ENCODE measurements at places on chromosomes 5 and 9.
A peak's percentile ranks its signal among the peaks of the same experiment; 100 is the strongest.

- no peak for DNase-seq
Measured at GRCh38 chr9:126609191-126609590, 4.5 kb upstream of the LMX1B start.

- no peak for DNase-seq
Measured at GRCh38 chr5:51391175-51391574, 7.9 kb downstream of the ISL1 start.

GRCh38 chr5:57987552-57987951, 472.3 kb downstream of the PLK2 start:
- no peak for DNase-seq

GRCh38 chr9:116576386-116576785, 110.7 kb upstream of the TRIM32 start:
- no peak for DNase-seq

DNA sequence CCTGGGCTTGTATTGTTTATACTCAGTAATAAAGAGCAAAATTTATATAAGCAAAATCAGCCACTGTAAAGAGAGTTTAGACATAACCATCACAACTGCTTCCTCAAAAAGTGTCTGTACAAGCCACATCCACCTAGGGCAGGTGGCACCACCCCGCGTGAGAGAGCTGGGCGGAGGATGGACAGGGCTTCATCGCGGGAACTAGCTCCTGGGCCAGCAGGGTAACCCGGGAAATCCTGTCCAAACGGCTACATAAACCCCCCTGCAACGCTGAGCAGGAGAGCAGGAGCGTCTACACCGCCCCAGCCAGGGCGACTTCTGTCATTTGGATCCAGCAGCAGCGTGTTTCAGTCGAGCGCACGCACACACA, 1.3 kb downstream of the SLC6A3 start:
- DNase-seq = no peak

DNA sequence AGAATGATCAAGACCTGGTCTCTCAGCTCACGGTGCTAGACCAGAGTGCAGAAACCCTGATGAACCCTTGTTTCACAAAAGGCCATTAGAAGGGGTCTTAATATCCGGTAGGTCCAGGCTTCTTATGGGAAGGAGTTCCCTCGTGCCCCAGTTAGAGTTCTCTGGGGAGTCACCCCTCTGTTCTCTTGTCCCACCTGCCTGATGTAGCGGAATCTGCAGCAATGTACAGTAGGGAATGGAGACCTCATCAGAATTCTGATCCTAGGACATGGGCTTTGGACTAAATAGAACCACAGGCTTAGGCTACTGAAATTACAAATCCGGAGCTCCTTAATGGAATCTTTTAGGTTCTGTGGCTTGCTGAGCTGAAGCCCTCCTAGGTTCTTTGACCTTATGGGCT, 243.6 kb upstream of the IRX2 start:
- no peak for DNase-seq

DNA sequence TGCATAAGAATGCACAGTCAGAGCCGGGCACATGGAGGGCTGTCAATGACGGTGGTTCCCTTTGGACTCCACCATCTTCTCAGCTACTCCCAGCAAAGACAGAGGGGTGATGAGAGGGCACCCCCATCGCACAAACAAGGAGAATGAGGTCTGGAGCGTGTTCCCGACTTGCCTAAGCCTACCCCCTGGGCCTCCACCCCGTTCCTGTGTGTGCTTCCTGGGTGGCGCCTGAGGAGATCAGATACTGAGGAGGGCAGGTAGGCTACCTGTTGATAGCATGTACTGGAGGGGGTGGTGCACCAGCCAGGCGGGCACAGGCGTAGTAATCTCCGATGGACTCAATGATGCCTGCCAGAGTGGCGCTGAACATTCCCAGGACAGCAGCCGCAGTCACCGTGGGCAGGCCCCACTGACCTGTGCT, 4.1 kb downstream of the SLC23A1 start:
- DNase-seq = no peak

- peak; percentile 92 for DNase-seq
Measured at GRCh38 chr5:8019719-8020218, 150.8 kb downstream of the MTRR start.

DNA sequence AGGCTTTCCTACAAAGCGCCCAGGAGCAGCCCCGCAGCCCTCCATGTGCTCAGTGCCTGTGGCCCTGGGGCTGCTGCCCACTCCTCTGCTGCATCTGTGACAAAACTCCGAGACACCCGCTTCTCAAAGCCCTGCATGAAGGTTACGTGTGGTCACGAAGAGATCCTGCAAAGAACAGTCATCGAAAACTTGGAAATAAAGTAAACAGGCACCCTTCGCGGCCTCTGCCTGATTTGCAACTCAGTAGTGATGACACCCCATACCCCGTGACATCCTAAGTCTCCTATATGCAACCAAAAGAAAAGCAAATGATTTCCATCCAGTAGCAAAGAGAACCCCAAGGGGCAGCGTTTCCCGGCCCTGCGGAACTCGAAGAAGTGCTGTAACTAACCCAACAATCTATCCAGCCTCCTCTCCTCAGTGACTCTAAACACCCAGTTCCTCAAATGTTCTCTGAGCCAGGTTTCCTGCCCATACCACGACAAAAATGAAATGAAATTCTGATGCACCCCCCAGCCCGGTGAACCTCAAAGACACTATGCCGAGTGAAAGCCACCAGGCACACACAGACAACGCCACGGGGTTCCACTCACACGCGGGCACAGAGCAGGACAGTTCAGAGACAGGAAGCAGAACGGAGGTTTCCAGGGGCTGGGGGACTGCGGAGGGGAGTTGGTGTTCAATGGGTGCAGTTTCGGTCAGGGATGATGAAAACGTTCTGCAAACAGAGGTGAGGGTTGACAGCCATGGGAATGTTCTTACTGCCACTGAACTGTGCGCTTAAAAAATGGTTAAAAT, 19.0 kb downstream of the NACC2 start:
- DNase-seq = peak; percentile 57

DNA sequence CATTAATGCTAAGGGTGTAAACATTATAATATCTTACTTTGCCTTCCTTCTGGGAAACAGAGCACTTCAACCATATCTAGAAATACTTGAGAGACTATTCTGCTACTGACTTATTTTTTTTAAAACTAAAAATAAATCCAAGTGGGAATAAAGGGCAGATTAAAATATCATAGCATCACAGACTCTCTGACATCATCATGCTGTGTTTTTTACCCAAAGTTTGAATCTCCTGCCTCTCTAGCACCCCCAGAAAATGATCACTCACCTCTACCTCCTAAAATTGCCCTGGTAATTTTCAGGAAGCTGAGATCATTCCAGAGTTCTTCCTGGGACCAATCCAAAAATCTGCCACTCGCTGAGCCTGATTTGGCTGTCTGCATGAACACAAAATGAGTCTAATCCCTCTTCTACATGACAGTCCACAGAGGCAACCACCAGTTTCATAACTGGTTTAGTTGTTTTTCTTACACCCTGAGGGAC, 813.8 kb upstream of the DMAC1 start:
- DNase-seq = no peak

- DNase-seq = no peak
Measured at GRCh38 chr5:118552146-118552545, 436.2 kb downstream of the DTWD2 start.

- no peak for DNase-seq
Measured at GRCh38 chr9:109779711-109780452, at the start of gene PALM2AKAP2. Gene PALM2AKAP2, plus strand, starts transcription at chr9:109780198. Its CDS starts 291 bp downstream, at chr9:109780489.

DNA sequence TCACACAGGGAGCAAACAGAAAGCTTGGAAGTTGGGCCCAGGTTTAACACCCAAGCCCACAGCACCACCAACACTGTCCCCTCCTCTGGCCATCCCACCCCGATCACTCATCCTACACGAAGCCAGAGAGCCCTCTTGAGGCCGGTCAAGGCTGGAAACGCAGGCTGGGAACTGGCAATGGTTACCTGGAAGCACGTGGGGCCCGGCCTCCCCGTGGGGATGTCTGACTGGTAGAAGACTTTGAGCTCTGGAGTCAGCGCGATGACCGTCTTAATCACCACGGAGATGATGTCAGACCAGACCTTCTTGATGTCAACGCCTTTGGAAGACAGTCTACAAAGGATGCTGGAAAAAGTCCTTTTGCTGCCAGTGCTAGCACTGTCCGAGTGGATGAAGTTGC, 104.1 kb downstream of the TTLL11 start:
- DNase-seq = no peak

Data from Kasumi-1 (cell line).